Uterine smooth muscle cell (primary cell): ENCODE measurements at places on chromosomes 2 and 18. TPM values are rescaled to one million over a fixed set of nuclear protein-coding genes. Genes with fewer than 3 reads are reported as not detected.

Gene RIT2
- total RNA-seq: not detected in 2 replicates

Gene FARP2
- total RNA-seq: 26.5 TPM in 2 replicates

Gene HAT1
- 38.6 and 84.0 TPM in 2 replicates for total RNA-seq

Gene CERS6
- 14.2 and 19.6 TPM in 2 replicates for total RNA-seq

Gene MRO
- total RNA-seq: 0.12 TPM in 1 of 2 replicates, not detected in the other

Gene CRYGD
- not detected in 2 replicates for total RNA-seq

Gene ITGA6
- 149 and 263 TPM in 2 replicates for total RNA-seq

Gene SPATA3
- not detected in 2 replicates for total RNA-seq

Gene NYAP2
- not detected in 2 replicates for total RNA-seq
